ENCODE measurements at places on chromosomes 1 and 21.

GRCh38 chr1:58487002-58487401 is 59.5 kb downstream of the OMA1 start:
- DNase-seq, result no peak

DNA sequence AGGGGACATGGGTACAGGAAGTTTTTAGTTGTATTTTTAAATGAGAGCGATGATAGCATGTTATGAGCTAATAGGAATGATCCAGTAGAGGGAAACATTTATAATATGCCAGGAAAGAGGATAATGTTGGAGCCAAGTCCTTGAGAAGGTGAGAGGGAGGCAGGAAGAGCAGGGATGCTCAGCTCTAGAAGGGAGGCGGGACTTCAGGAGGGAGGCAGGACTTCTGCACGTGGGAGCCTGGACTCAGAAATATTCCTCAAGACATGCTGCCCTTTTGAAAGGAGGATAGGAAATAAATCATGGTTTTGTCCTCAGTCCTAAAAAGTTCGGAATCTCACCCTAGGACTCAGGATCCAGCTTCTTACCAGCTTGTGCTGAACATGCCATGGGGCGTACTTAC is 5.9 kb downstream of the ADARB1 start:
- no peak for DNase-seq

- DNase-seq, result no peak
Observed at GRCh38 chr1:31032266-31032665, 33.3 kb downstream of the PUM1 start.

- no peak for DNase-seq
Observed at GRCh38 chr1:58883888-58884482, 100.1 kb upstream of the JUN start.

GRCh38 chr1:247328311-247328710 is 3.4 kb downstream of the ZNF496 start:
- no peak for DNase-seq

DNA sequence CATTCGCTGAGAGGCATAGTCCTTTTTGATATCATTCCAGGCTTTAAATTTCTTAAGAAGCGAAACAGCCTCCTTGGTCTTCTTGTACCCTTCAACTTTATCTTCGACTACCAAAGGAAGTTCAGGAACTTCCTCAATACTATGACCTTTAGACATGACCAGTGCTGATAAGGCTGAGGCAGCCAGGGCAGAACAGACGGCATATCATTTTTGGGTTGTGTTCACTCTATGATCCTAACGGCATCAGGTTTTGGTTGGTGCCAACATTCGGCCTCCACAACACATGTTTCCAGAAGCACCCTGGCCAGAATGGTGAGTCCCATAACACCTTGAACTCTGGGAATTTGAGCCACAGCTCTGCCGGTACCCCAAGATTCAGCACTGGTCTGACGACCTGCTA is 31.4 kb upstream of the MYOC start:
- no peak for DNase-seq

DNA sequence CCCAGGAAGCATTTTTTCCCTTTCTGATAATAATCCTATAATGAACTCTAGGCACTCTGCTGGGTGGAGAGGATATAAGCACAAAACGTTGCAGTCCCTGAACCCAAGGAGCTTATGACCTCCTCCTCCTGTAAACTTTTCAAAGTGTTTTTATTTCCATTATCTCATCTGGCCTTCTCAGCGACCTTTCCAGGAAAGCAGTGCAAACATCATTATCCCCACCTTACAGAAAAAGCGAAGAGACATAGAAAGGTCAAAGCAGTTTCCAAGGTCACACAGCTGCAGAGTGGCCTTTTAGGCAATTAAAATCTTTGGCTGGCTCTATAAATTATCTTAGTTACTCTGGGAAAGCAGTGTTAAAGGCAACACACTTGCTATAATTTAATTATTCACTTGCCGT is 63.8 kb downstream of the OLFML3 start:
- no peak for DNase-seq

DNA sequence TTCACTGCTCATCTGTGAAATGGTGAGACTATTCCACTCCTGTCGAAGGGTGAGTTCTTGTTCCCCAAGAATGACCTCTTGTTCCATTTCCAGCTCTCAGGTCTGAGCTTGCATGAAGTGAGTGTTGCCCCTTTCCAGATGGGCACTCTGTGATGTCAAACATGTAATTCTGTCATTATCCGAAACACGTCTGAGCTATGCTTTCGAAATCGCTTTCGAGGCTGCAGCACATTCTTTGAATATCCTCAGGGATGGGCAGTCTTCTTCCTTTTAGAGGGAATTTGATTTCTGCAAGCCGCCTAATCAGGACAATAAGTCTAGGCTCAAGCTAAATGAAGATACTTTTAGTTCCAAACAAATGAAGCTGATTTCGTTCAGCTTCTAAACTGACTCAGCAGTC is 15.1 kb downstream of the NFASC start:
- DNase-seq, result no peak

GRCh38 chr1:183922197-183922596 is 115.3 kb downstream of the COLGALT2 start:
- no peak for DNase-seq

DNA sequence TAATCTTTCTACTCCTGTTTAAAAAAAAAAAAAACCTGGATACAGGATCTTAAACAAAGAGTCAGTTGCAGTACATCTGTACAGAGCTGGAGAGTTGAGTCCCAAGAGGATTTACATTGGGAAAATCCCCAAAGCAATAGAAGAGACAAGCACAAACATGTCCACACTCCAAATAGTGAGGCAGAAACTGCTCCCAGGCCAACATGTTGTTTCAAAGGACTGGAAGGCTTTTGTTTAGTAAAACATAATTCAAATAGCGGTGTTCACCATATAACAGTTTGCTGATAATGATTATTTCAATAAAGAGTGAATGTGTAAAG is 425.4 kb downstream of the ADGRL2 start:
- peak; percentile 91 for DNase-seq
